ENCODE measurements at places on chromosomes 2 and 18. TPM values are rescaled to one million over a fixed set of nuclear protein-coding genes. Genes with fewer than 3 reads are reported as not detected.

- DNase-seq, result no peak
Measured at GRCh38 chr2:230216489-230216888, 3.3 kb downstream of the SP110 start.

DNA sequence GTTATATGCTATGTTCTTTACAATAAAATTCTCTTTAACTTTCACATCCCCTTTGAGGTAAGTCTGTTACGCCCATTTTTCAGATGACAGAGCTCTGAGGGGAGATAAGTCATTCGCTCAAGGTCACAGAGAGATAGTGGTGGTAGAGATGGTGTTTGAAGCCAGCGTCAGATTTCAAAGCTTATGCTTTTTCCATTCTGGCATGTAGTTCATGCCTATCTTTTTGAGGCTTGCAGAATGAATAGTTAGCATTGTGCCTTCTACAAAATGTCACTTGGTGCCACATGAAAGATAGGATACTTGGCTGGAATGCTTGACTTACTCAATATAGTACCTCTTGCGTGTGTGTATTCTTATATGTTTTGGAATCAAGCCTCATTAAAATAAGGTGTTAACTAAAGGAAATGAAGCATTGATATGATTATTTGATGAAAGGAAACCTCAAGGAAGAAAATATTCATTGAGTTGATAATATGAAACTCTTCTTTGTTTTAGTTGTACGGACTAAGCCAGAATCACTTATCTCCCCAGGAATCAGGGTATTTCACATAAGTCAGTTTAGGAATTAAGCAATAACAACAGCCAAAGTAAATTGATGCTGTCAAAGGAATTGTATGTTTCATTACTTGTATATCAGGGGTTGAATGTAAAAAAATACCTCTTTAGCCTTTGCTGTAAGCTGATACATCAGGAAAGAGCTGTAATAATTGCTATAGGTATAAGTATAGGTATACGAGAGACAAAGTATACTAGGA is 15.5 kb downstream of the SPATS2L start:
- no peak for DNase-seq

- DNase-seq, result no peak
Measured at GRCh38 chr2:160267022-160267421, 67.0 kb upstream of the ITGB6 start.

- DNase-seq, result no peak
Measured at GRCh38 chr18:79639072-79639829, 40.4 kb upstream of the CTDP1 start.

GRCh38 chr18:72868585-72869225 is 918 bp upstream of the NETO1 start:
- DNase-seq, result no peak

DNA sequence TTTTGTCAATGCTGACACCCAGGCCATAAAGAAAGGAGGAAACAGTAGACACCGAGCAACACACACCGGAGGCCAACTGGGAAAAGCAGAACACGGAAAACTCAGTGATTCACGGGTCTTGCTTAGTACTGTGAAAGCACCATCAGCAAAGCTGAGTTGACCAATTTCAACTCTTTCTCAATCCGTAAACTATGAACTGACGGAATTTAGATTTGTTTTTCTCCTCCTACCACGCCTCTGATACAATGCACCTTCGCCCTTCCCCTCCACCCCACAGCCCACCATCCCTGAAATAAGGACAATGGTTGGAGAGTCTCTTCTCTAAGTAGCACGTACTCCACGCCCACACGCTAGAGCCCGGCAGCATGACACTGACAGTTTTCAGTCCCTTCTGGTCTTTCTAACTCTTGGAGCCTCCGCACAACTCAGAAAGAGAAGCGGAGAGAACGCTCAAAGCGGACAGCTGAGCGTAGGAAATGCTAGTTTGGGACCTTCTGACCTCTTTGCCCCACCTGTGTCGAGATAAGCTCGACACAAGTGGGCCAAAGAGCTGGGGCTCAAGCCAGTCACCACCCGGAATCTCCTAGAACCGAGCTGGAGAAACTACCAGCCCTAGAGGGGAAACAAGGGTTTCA is 669 bp downstream of the LNPK start:
- peak; percentile 22 for DNase-seq

DNA sequence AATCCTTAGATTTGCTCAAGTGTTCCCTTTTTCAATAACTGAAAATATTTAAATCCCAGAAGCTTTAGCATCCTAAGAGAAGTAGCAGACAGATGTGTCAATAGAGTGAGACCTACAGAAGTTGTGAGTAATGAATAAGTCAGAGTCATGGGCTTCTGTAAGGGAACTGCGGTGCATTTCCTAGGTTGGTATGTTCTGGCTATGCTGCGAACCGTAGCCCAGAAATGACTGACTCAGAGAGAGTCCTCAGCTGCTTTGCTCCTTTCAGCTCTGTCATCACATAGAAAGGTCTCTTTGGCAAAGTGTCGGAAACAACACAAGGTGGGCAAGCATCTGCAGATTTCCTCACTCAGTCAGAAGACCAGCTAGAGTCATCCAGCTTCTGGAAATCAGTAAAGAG is 297.1 kb downstream of the ARHGAP15 start:
- no peak for DNase-seq

DNA sequence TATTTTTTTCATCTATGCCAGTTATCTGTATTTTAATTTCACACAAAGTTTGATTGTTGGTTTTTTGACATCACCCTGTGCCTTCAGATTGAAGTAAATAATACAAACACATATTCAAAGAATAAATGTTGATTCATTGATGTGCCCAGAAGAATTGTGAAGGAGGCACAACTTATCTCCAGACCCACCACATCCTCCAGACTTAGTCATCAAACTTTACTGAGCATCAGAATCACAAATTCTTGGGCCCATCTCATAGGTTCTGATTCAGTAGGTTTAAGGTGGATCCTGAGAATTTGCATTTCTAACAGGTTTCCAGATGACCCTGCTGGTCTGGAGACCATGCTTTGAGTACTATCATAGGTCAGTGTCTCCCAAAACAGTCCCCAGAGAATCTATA is 82.8 kb upstream of the PIK3C3 start:
- no peak for DNase-seq

- DNase-seq, result no peak
Measured at GRCh38 chr2:66233981-66234380, 200.9 kb upstream of the MEIS1 start.

DNA sequence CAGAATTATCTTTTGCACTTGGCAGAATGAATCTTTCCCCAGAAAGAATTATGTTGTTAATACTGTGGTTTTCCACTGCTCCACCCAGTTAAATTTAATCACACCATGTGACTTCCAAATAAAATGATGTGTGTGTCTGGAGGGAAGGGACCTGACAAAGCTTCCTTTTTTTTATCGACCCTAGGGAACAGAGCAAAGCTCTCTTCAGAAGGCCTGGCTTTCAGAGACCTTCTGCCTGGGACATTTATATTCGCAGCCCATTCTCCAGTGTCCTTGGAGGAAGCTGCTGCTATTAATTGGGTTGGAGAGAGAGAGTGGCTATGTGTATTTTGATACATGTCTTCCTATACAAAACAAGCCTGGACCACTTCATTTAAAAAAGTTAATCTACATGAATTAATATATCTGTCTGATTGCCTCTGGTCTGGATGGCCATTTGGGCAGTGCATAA is 233.7 kb downstream of the PRKCE start:
- DNase-seq, result no peak

DNA sequence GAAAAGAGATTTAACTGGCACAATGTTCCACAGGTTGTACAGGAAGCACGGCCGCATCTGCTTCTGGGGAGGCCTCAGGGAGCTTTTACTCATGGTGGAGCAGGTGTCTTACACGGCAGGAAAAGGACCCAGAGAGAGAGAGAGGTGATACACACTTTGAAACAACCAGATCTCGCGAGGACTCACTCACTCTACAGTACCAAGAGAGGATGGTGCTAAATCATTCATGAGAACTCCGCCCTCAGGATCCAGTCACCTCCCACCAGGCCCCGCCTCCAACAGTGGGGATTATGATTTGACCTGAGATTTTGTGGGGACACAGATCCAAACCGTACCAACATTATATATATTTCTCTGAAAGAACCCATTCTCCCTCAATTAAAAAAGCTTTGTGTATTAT is 79.7 kb upstream of the DOCK10 start:
- no peak for DNase-seq

GRCh38 chr2:151087377-151087776 is 174.3 kb downstream of the RBM43 start:
- no peak for DNase-seq

DNA sequence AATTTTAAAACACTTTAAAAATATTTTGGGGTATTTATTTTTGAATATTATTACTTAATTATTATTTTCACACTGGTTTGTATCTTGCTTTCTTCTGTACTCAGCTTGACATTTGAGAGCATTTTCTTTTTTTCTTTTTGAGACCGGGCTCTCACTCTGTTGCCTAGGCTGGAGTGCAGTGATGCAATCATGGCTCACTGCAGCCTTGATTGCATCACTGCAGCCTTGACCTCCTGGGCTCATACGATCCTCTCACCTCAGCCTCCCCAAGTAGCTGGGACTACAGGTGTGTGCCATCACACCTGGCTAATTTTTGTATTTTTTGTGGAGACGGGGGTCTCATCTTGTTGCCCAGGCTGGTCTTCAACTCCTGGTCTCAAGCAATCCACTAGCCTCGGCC is 79.9 kb upstream of the DLX2 start:
- DNase-seq, result no peak

- DNase-seq, result peak; percentile 34
Measured at GRCh38 chr18:55779691-55780585, 191.9 kb upstream of the TCF4 start.

DNA sequence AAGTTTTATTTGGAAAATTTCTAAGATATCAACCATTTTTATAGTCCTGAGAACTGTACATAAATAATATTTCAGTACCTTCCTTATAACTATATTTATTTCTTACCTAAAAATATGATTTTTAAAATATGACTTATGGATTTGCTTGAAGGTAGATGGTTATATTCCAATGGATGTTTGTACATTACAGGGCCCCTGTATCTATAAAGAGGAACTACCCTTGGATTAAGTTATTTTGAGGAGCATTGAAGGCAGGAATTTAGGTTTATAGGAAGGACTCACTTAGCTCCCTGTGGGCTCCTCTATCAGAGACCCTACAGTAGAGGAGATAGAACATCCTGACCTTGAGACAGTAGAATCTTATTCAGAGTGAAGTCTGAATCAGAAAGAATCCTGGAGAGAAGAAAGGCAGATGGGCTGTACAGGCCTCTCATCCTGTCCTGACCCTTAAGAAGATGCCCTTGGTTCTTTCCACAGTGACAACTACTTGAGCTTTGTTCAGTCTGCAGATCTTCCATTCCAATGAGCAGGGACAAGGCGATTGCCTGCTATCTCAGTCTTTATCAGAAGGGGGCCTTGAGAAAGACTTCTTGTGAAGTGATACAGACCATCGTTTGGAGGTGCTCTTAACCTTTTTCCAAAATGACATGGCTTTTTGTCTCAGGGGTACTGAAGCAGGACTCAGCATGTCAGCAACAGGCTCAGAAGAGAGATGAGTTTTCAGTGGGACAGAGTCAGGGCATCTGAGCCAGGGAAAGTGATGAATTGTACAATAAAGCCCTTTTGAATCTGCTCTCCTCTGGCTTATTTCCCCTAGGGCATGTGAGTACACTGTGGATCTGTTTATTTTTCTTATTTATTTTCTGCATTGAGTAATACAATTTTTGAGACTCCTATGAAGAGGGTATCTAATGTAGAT is 20.9 kb downstream of the OXER1 start:
- no peak for DNase-seq

DNA sequence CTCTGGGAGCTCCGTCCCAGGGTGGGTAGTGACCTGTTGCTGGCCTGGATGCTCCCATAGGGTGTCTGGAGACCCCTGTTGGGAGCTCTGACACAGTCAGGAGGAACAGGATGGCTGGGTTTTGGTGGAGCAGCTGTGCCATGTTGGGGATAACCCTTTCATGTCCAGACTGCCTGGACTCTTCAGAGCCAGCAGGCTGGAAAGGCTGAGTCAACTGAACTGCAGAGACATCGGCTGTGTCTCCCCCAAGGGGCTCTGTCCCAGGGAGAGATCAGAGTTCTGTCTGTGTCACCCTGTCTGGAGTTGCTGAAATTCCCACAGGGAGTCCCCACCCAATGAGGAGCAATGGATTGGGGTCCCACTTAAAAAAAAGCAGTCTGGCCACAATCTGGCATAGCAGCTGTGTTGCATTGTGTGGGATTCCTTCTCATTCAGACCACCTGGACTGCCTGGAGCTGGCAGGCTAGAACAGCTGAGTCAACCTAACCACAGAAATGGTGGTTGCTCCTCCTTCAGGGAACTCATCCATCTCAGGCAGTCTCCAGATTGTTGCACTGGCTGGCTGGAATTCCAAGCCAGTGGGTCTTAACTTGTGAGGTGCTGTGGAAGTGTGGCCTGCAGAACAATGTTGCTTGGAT is 37.2 kb downstream of the AGPS start:
- DNase-seq, result no peak

DNA sequence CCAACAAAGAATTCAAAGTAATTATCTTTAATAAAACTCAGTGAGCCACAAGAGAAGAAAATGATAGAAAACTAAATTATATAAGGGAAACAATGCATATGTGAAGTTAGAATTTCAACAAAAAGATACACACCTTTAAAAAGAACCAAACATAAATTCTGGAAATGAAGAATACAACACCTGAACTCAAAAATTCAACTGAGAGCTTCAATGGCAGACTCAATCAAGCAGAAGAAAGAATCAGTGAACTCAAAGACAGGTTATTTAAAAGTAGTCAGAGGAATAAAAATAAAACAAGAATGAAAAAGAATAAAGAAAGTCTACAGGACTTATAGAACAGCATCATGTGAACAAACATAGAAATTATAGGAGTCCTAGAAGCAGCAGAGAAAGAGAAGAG is 73.4 kb downstream of the L3MBTL4 start:
- DNase-seq, result no peak

- no peak for DNase-seq
Measured at GRCh38 chr2:220419647-220420046, 792.2 kb downstream of the SLC4A3 start.

DNA sequence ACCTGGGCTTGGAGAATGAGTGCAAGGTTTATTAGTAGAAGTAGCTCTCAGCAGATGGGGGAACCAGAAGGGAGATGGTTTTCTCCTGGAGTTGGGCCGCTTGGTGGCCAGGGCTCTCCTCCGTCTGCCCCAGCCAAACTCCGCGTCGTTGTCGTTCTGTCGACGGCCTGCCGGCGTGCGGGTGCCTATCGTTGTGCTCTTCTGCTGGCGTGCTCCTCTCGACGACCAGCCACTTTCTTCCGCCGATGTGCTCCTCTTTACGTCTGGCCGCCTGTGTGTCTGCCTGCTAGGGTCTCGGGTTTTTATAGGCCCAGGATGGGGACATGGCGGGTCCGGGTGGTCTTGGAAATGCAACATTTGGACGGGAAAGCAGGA is 119.1 kb downstream of the BMPR2 start:
- DNase-seq, result no peak

DNA sequence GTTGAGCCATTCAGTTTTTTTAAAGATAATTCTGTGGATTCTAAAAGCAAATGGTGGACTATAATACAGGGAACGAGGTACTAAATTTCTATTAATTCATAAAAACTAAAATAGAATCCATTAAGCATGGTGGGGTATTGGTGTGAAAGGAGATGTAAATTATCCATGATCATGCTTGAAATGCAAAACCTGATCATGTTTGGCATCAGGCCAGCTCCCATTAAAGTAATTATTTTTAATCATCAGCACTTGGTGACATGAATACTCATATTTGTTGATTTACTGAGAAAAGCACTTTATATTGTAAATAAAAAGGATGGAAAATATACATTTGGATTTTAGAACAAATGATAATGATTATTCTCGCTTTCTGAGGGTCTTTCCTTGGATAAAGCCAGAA is 232.3 kb upstream of the MEIS1 start:
- no peak for DNase-seq

Gene C2orf72
- total RNA-seq, result 0.09 TPM

Gene TLX2
- total RNA-seq, result not detected

Gene DSEL
- 2.9 TPM for total RNA-seq

Gene TFPI
- 19.0 TPM for total RNA-seq

Gene MTX2
- 45.8 TPM for total RNA-seq

Gene CD302
- total RNA-seq, result 9.2 TPM

Gene KYNU
- total RNA-seq, result 0.17 TPM

Data from heart right ventricle (tissue), 16 donors.